ENCODE measurements at places on chromosomes 12 and 14.

DNA sequence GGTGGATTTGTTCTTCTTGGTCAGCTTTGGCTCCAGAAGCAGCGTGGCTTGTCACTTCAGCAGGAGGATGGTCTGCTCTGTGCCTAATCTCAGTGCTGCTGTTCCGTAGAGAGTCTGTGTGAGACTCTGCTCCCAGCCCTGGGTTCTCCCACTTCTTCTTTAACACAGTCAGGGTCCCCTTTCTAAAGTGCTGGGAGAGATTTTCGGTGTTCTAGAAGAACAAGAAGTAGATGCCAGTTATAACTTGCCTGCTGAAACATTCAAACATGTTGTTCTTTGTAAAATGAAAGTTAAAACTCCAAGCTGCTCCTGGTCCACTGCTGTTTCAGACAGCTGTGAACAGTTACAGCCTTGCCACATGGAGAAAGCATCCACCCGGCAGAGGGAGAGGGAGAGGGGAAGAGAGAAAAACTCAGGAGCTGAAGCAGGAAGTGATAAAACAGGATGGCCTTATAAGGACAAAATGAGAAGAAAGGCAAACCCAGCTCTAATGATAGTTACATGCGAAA lies 55.2 kb upstream of the CERS5 start:
- DNase-seq = peak; percentile 96

- DNase-seq = peak; percentile 26
Observed at GRCh38 chr12:23049180-23049579, 424.2 kb downstream of the ETNK1 start.

GRCh38 chr12:114976959-114977358 lies 293.0 kb upstream of the TBX3 start:
- peak; percentile 43 for DNase-seq

DNA sequence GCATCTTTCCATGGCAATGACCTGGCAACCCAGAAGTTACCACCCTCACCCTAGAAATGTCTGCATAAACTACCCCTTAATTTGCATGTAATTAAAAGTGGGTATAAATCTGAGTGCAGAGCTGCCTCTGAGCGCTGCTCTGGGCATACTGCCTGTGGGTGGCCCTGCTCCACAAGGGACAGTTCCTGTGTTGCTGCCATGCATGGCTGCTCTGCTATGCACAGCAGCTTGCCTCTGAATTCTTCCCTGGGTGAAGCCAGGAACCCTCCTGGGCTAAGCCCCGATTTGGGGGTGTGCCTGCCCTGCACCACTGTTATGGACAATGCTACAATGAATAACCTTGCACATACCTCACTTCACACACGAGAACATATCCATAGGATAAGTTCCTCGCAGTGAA lies 35.7 kb upstream of the GPR132 start:
- DNase-seq = no peak

GRCh38 chr14:91258011-91258618 lies 13.6 kb upstream of the GPR68 start:
- DNase-seq = no peak

DNA sequence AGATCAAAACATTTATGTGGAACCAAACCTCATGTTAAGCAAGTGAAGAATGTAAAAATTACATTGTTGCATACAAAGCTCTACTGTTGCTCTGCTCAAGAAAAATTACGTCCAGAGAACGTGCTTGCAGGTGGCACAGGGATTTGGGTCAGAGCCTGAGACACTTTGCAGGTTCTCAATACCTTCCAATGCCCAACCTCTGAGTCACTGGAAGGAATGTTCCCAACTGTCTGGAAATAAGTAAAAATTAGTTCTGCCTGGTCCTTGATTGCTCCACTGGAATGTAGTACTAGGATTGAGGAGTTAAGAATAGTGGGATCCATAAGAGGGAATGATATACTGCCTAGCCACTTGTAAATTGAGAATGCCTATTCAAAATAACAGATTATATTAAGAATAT lies 2.8 kb upstream of the IFNG start:
- no peak for DNase-seq

- no peak for DNase-seq
Observed at GRCh38 chr14:52303236-52303635, 10.9 kb upstream of the PTGER2 start.

- no peak for DNase-seq
Observed at GRCh38 chr12:103501447-103501846, 5.7 kb upstream of the C12orf42 start.

DNA sequence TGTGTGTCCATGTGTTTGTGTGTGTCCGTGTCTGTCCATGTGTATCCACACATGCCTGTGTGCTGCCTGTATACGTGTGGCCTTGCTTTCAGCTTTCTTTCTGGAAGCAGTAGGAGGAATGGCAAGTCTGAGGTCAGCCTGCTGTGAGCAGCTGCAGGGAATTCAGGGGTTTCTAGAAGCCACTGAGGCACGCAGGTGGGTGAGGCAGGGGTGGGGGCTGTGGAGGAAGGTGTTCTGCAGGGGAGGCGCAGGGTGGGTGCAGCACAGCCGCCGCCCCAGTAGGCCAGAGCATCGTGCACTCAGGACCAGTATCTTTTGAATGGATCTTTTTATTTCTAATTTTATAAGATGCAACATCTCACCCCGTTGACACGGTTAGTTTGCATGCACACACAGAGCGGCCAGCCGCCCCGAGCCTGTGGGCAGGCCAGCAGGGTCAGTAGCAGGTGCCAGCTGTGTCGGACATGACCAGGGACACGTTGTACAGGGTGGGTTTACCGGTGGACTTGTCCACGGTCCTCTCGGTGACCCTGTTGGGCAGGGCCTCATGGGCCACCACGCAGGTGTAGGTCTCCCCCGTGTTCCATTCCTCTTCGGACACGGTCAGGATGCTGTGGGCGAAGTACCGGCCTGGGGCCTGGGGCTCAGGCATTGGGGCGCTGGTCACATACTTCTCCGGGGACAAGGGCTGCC lies 327.7 kb downstream of the TMEM121 start:
- DNase-seq = no peak

GRCh38 chr12:30902001-30902400 lies 24.5 kb upstream of the TSPAN11 start:
- DNase-seq = peak; percentile 30

DNA sequence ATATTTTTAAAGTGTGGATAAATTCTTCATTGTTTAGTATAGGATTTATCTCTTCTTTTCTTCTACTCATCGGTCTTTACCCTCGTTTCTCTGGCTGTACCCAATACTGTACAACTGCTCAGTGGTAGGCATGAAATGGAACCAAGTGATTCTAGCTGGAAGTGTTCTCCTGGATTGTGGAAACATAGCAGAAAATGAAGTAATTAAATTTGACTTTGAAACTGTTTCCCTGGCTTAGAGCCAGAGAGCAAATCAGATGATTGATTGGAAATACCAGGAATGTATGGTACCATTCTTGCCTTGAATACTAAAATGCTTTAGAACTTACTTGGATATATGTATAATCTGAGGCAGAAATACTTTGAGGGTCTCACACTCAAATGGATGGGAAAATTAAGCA lies 292.3 kb downstream of the ERC1 start:
- DNase-seq = no peak

DNA sequence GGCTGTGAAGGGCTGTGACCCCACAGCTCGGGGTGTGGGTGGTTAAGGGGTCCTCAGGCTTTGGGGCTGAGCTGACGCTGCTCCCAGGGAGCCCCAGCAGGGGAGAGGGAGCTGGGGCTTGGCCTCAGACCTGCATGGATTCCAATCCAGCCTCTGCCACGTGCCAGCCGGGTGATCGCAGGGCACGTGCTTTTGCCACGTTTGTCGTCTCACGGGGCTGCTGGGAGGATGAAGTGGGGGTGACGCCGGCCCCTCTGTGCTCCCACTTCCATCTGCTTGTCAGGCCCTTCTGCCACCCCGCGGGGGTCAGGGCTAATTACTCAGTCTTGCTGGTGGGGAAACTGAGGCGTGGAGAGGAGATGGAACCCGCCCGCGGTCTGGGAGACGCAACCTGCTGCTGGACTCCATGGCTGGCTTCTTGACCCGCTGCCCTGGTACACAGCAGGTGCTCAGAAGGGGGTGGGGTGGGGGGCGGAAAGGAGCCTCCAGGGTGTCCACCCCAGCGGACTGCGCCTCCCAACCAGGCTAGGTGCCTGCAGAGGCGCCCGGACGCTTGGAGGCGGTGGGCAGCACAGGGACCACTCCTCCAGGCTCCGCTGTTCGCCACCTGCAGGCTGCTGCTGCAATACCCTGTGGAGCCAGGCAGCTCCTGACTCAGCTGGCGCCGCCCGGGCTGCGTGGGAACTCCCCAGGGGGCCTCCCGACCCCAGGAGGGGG lies 36.4 kb upstream of the PRIMA1 start:
- DNase-seq = no peak

- DNase-seq = no peak
Observed at GRCh38 chr12:7434670-7435069, 9.3 kb downstream of the CD163L1 start.

GRCh38 chr12:65182012-65182739 lies 12.8 kb downstream of the LEMD3 start:
- DNase-seq = no peak

DNA sequence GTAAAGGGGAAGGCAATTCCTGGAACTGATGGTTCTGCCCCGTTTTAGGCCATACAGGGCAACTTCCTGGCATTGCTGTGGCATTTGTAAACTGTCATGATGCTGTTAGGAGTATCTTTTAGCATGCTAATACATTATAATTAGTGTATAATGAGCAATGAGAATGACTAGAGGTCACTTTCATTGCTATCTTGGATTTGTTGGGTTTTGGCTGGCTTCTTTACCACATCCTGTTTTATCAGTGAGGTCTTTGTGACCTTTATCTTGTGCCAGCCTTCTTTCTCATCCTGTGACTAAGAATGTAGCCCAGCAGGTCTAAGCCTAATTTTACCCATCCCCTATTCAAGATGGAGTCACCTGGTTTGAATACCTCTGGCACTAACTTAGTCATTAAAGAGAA lies 51.2 kb downstream of the TESPA1 start:
- peak; percentile 8 for DNase-seq

DNA sequence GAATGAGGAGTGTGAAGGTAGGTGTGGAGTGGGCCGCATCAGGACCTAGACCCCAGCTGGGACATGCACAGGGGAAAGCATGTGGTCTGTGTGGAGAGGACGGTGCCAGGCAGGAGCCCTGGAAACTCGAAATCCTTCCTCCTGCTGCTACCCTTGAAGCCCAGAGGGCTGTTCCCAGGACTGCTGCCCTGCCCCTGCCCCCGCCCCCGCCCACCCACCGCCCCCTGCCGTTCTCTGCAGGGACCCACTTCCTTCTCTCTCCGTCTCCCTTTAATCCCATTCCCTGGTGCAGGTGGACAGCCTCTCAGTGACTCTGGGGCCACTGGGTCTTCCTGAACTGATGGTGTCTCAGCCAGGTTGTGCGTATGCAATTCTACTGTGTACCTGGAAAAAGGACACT lies 8.0 kb downstream of the ITFG2 start:
- DNase-seq = no peak
